Calu3 (cell line): ENCODE measurements at places on chromosomes 16 and 17.

- no peak for DNase-seq
Observed at GRCh38 chr17:63519972-63520882, 2.9 kb upstream of the KCNH6 start.

DNA sequence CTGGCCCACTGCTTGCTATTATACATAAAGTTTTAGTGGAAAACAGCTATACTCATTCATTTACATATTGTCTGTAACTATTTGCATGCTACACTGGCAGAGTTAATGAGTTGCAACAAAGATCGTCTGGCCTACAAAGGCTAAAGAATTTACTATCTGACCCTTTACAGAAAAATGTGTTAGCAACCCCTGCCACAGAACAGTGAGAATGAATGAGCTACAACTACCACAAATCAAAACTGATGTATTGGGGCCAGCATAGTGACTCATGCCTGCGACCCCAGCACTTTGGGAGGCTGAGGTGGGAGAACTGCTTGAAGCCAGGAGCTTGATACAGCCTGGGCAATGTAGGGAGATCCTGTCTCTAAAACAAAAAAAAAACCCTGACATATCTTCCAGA is 92.7 kb downstream of the MYH11 start:
- no peak for DNase-seq

GRCh38 chr16:28879261-28879840 is 1.1 kb downstream of the ATP2A1 start:
- no peak for DNase-seq

- DNase-seq = peak; percentile 75
Observed at GRCh38 chr16:78240459-78241222, 141.2 kb downstream of the WWOX start.

DNA sequence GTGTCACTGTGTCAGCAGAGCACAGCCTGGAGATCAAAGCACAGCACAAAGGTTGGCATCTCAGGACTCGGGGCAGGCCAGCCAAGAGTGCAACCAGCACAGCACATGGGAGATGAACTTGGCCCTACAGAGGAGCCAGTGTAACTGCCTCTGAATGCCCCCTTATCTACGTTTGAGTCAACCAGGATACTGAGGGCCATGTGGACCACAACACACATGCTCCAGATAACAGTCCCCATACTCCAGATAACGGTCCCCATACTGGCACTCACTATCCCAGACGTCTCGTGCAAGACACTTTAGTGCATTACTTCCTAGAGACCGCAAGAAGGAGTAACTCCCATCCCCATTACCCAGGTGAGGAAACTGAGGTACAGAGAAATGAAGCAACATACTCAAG is 88.2 kb downstream of the XYLT1 start:
- DNase-seq = no peak

GRCh38 chr16:57870753-57871454 is 68.6 kb upstream of the KIFC3 start:
- DNase-seq = no peak
